Fibroblast of gingiva (primary cell): ENCODE measurements at places on chromosomes 12 and 14.

DNA sequence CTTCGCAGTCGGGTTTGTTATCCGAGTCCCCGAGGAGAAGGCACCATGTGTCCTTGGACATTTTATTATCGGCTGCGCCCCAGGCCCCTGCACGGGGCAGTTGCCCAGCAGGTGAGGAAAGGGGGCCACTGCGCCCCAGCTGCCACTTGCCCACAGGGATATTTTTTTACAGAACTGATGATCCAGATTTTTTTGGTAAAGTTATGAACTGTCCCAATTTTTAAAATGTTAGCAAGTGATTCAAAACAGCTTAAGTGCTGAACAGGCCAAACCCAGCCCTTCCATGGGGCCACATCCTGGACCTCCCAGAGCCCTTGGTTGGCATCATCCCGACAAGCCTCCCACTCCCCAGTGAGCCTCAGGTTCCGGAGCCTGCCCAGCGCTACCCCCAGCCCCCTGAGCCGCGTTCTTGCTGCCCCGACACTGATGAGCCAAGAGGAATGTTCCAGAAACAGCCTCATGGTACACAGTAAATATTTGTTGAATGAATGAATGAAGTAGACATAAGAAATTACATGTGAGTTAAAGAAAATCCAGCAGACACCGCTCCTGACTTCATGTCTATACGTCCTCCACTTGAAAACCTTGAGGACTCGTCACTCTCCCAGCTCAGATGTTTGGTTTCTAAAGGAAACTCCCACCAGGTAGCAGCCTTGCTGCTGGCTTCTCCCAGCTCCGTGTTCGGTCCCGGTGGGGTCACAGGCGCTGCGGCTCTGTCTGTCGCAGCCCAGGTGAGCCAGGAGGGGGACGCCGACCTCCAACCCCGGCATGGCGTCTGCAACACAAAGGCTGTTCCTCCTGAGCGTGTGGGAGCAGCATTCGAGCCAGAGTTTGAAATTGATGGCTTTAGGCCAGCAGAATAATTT lies 88.5 kb downstream of the ADGRD1 start:
- no peak for DNase-seq

DNA sequence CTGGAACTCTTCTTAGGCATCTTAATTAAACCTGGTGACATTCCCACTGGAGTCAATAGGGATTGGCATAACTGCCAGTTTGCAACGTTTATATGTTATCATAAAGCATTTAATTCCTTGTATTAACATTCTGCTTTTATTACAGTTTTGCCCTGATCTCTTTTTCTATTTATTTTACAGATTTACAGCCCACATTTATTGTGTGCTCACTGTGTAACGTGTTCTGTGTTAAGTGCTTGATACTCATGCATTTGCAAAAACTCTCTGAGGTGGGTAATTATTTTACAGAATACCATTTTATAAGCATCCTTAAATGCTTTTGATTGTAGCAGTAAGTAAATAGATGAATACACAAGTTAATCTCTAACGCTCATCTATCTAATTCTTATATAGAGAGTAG lies 341.5 kb upstream of the FAR2 start:
- no peak for DNase-seq

GRCh38 chr12:117027251-117028086 lies 71.7 kb downstream of the TESC start:
- no peak for DNase-seq

- no peak for DNase-seq
Observed at GRCh38 chr12:26867080-26867479, 34.1 kb upstream of the ITPR2 start.

DNA sequence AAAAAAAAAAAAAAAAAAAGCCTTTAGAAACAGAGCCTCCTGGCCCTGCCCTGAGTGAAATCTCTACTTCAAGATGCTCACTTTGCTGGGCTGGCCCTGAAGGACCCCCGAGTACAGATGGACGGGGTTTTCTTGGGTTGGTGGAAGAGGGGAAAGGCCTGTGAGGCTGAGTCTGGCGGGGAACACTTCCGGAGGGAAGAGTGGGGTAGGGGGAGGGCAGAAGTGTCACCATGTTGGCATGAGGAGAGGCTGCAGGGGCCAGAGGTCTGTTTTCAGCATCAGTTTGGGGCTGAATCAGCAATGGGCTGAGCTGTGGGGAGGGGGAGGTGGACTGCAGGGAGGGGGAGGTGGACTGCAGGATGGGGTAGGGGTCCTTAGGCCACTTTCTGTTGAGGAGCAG lies 15.3 kb downstream of the RFLNA start:
- no peak for DNase-seq
